Mesenteric fat pad (tissue), 1 donor: ENCODE measurements at places on chromosomes 6 and 20. TPM values are rescaled to one million over a fixed set of nuclear protein-coding genes. Genes with fewer than 3 reads are reported as not detected.

GRCh38 chr6:5992551-5993225 is 14.0 kb downstream of the NRN1 start:
- no peak for DNase-seq

The OTOR gene
- total RNA-seq, result not detected

The SMLR1 gene
- total RNA-seq, result not detected

The FLOT1 gene
- total RNA-seq, result 190 TPM

The COL12A1 gene
- total RNA-seq, result 376 TPM

DNA sequence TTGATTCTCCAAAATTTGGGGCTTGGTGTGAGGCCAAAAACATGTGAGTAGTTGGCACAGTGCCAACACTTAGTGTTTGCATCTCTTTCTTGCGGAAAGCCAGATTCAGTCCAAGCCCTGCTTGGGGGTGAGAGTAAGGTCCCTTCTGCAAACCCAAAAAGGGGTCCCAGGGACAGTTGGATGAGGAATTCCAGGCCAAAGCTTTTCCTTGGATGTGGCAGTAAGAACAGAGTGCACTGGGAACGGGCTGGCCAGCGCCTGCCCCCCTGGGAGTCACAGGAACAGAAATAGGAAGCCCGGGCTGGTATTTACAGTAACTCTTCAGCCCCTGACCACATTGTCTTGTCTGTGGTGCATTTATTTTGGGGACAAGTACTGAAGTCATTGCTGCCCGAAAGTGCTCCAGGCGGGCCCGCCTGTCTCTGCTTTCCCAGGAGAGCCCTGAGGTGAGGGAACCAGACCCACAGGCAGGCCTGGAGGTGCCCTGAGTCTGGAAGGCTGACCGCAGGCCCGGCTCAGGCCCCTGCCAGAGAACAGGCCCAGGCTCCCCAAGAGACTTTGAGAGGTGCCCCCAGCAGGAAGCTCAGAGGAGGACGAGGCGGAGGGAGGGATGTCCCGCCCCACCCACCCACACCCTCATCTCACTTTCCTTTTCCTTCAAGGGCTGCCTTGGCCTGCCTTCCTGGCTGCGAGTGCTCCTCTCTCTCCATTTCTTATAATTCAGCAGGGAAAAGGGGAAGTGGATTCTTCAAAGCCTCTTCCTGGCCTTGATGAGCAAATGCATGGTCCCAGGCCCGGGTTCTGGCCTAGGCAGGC is 218.4 kb downstream of the MAFB start:
- DNase-seq, result no peak

DNA sequence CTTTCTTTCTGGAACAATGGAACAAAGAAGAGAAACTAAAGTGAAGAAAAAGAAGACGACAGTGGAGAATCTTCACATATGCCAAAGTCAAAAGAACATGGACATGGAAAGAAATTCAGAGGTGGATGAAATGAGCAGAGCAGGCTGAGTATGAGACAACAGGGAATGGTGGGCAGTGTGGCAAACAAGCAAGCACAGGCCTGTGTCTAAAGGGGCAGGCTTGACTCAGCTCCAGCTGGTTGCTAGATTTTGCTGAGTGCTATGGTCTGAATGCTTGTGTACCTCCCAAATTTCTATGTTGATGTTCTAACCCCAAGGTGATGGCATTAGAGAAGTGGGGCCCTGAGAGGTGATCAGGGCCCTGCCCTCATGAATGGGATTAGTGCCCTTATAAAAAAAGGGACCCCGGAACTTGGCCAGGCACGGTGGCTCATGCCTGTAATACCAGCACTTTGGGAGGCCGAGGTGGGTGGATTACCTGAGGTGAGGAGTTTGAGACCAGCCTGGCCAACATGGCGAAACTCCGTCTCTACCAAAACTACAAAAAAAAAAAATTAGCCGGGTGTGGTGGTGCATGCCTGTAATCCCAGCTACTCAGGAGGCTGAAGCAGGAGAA is 49.6 kb downstream of the ZMYND8 start:
- DNase-seq, result peak; percentile 43

The ARFGEF3 gene
- total RNA-seq, result 2.6 TPM

GRCh38 chr6:36025932-36026327 is 1.5 kb upstream of the SLC26A8 start:
- DNase-seq, result no peak

The MOCS1 gene
- total RNA-seq, result 70.0 TPM

DNA sequence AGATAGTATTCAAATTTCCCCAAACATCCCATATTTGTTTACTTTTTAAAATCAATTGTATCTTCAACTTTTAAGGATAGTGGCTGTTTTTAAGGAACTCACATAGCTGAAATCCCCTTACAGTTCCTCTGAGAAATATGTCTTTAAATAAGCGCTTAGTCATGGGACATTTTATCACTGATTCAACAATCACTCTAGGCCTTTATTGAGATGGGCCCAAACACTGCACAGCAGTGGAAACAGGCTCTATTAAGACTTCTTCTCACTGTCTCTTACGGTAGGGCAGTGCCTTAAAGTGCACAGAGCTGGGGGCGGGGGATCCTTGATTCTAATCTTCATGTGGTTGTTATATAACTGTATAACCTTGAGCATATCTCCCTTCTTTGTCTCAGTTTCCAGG is 59.8 kb upstream of the RREB1 start:
- DNase-seq, result no peak

DNA sequence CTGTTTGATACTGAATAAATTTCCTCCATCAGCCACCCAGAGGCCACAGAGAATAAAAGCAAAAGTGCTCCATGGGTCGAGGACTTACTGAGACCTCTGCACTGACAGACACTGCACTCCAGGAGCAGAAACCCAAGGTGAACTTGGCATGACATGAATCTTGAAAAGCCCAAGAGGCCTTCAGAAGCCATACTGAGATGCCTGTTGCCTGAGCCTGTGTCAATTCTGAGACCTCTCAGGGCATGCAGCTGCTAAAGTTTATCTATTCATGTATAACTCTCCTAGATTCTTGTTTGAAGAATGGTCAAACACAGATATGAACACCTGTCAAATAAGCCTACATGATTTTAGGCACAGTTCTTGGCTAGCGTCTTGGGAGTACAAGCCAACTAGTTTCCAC is 145.7 kb downstream of the KIF16B start:
- DNase-seq, result no peak

GRCh38 chr6:112622036-112622435 is 274.9 kb downstream of the RFPL4B start:
- DNase-seq, result no peak

The BPIFB6 gene
- total RNA-seq, result not detected

The GRIK2 gene
- not detected for total RNA-seq

DNA sequence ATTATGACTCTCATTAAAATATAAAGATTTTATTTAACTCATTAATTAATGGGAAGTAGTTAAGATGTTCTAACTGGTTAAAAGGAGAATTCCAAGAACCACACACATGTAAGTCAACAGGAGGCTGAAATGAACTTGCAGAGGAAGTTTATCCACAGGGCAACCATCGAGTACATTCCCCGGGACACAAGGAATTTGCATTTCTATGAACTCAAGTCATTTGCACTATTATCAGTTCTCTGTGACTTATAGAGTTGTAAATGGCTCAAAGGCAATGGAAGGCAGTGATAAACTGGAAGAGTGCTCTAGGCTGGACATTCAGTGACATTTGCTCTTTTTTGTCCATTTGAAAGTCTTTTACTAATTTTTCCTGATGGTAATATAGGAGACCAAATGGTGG is 97.4 kb downstream of the SNX5 start:
- no peak for DNase-seq

The OR2H2 gene
- total RNA-seq, result not detected

The WFDC2 gene
- total RNA-seq, result not detected

The DNAH8 gene
- not detected for total RNA-seq

- DNase-seq, result no peak
These were observed 69.1 kb downstream of the FOXA2 start for GRCh38 chr20:22515264-22515663.

GRCh38 chr20:8616792-8617191 is 452.1 kb upstream of the PLCB4 start:
- no peak for DNase-seq

DNA sequence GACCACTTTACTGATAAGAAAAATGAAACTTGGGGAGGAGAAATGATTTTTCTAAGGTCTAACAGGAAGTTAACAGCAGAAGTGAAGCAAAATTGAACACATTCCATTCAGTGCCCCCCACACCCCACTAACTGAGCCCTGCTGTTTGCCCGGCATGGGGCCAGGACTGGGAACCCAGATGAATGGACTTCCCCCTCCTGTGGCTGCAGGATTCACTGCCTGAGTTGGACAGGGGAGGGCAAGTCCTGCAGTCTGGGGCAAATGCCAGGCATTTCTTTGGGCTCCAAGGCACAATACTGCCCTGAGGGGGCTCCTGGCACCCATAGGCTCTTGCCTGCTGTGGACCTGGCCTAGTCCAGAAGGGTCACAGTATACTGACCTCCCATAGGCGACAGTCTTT is 28.3 kb downstream of the FYN start:
- no peak for DNase-seq

- no peak for DNase-seq
These were observed 23.5 kb downstream of the TM9SF4 start for GRCh38 chr20:32132911-32133549.

DNA sequence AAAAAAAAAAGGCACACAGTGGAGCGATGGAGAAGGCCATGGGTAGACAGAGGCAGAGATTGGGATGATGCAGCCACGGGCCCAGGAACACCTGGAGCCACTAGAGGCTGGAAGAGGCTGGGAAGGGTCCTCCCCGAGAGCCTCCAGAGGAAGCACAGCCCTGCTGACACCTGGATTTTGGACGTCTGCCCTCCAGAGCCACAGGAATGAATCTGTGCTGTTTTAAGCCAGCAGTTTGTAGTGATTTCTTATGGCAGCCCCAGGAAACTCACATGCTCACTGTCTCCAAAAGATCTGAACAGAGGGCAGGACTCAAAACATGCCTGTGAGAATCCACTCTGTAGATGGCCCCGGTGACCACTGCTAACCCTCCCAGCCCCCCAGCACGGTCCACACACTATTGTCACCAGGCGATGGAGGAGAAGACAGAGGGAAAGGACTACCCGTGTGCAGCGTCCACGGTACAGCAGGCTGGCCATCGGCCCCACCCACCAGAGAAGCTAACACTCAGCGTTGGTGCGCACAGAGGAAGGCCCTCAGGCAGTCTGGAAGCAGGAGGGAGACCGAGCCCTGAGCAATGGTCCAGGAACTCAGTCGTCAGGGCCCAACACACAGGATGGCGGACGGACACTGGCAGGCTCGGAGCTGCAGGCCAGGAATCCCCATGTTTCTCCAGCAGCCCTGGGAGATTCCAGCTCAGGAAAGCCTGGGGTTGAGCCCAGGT is 99.7 kb downstream of the BMP7 start:
- no peak for DNase-seq

The GPR63 gene
- 0.32 TPM for total RNA-seq

The PPP1R3G gene
- total RNA-seq, result 1.3 TPM

DNA sequence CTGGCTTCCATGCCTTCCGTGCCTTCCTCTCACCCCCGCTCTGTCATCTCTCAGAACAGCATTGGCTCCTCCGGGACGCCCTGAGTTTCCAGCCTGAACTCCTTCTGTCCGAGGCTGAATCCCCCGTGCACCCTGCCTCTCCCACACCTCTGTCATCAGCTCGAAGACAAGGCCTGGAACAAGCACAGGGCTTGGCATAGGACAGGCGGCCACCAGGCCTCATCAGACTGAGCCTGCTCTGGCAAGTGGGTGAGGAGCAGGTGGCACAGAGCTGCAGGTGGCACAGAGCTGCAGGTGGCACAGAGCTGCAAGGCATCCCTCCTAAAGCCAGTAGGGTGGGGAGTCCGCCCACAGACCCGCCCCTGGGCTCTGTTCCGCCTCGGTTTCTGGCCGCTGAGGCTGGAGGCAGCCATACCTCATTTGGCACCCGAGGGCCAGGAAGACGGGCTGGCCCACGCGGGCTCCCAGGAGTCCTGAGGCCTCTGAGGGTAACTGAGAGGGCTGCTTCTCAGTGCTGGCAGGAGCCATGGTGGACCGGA is 60.2 kb downstream of the EZR start:
- DNase-seq, result no peak

DNA sequence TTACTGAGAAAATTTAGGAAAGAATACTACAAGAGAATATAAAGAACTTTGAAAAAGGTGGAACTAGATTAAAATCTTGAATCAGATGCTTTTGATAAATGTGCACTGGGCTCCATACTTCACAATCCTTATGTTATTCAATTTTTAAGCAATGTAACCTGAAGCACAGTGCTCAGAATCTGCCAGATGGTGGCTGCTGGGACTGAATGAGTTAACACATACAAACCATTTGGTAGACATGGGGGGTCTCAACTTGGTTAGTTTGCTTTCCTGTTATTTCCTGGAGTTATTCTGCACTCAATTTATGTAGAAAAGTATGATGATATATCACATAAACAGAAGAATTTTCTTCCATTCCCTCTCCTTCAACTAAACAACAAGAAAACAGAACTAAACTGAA is 326.5 kb downstream of the RNGTT start:
- no peak for DNase-seq
